ENCODE measurements at places on chromosomes 2 and 18.

DNA sequence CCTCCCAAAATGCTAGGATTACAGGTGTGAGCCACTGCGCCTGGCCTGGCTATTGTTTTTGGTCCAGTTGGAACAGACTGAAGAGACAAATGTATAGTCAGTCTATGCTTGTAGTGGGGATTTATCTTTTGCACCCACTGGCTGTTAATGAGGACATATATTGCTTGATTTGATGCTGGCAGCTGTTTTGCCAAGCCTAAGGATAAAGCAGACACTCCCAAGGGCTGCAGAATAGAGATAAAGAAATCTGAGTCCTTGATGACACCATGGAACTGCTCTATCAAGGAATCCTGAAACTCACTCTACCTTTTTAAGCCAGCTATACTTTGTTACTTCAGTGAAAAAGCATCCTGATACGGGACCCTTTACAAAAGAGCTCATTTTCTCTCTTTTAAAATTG, 43.1 kb upstream of the ENOSF1 start:
- DNase-seq: no peak

DNA sequence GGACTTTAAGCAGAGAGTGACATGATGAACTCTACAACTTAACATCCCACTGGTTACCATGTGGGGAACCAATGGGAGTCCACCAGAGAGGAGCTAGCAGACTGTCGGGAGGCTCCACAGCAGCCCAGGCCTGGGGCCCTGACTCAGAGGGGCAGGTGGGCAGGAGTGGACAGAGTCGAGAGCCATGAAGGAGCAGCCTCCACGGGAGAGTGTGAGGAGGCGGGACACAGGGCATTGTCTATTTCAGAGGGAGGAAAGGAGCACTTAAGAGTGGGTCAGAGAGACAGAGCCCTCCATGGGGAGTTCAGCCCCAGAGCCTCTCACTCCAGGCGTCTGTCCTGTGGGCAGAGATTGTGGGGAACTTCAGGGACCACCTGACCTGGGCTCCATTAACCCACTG, 118.7 kb downstream of the CYP26B1 start:
- DNase-seq: no peak

DNA sequence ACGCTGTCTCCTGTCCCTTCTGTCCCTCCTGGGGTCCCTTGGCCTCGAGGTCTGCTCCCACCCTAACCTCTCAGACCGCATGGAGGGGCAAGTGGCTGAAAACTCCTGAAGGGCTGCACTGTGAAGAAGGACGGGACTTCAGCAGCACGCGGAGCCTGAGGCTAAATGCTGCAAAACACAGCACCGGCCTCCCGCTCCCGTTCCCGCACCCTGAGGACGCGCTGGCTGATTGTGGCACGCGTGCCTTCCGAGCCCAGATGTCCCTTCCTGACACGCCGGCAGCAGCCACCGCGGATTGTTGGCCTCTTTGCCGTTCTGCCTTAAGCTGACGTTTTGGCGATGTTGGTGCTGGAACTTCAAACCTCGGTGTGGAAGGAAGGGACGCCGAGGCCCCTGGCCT, 125.9 kb upstream of the CTDP1 start:
- DNase-seq: no peak

- DNase-seq: no peak
These were observed 5.0 kb upstream of the IL18RAP start for GRCh38 chr2:102417946-102418345.

DNA sequence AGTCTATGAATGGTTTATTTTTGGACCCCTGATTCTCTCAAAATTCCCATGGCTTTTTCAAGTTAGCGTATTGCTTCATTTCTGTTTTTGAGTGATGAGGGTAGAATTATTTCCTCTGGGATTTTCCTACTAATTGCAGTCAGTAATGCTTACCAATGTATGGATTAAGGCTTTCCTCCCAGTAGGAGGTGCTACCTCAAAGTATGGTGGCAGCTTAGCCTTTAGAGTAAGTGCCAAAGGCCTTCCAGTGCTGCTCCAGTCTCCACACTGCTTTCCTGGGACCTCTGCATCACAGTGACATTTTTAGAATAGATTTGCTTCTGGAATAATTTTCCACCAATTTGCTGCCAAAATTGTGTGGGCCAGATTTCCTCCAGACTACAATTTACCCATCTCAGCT, 16.2 kb upstream of the SSB start:
- DNase-seq: no peak

All from GM13977 (cell line).